ENCODE measurements at places on chromosomes 2 and 18. TPM values are rescaled to one million over a fixed set of nuclear protein-coding genes. Genes with fewer than 3 reads are reported as not detected.

SPP2 gene
- not detected for total RNA-seq

- H3K27me3 ChIP-seq: no peaks in the 10 kb centered on the region
- no peak overlapping the region for H3K27ac ChIP-seq
- DNase-seq: no peak
- H3K36me3 ChIP-seq: no peaks in the 10 kb centered on the region
- no peak overlapping the region for H3K4me3 ChIP-seq
These were observed 806.4 kb downstream of the TRIB2 start for GRCh38 chr2:13522917-13523821.

DNA sequence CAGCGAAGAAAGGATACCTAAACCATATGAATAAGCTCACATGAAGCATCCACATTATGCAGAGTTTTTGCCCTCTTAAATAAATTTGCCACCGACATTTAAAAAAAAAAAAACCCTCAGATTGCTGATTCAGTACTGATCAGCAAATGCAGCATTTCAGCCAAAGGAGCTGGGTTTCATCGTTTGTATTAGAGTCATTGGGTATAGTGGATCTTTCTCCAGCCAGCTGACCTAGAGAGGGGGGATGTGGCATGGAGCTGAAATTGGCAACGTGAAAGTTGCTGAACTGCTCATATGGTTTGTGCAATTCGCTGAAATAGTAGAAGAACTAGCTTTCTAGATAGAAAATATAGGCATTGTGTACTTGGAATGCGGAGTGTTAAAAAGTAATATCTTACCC is 73.5 kb upstream of the ZNF397 start:
- no peak for DNase-seq
- H3K36me3 ChIP-seq: no peaks in the 10 kb centered on the region
- H3K4me1 ChIP-seq: no peaks in the 10 kb centered on the region
- no peaks in the 10 kb centered on the region for H3K27me3 ChIP-seq

- no peaks in the 10 kb centered on the region for H3K4me1 ChIP-seq
- H3K27ac ChIP-seq: no peak overlapping the region
- H3K36me3 ChIP-seq: no peaks in the 10 kb centered on the region
- peak; percentile 8 for DNase-seq
These were observed 1053.5 kb upstream of the FAM98A start for GRCh38 chr2:34652636-34653035.

GRCh38 chr2:223914324-223914723 is 30.8 kb downstream of the WDFY1 start:
- 0 out of 3 replicates have a peak, but pooled peaks cover 2% of the 10 kb centered on the region for H3K36me3 ChIP-seq
- no peaks in the 10 kb centered on the region for H3K4me1 ChIP-seq
- H3K27me3 ChIP-seq: no peaks in the 10 kb centered on the region
- no peak overlapping the region for H3K4me3 ChIP-seq

PSD4 gene
- total RNA-seq: 54.0 TPM

DNA sequence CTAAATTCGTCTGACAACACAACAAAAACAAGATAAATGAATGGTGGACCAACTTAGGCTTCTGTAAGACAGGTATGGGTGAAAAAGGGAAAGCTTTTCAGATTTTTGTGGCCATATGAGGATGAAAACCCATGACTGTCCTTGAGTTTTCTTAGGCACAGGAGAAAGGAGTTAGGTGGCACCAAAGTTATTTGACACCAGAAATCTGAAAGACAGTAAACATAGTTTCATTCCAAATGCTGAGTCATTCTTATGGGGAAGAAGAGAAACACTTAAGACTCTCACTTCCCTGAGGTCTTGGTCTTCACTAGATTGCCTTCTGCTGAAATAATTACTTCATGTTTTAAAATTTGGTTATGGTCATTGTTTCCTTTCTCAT is 5.2 kb upstream of the GPD2 start:
- H3K4me3 ChIP-seq: no peak overlapping the region
- H3K4me1 ChIP-seq: peaks cover 7% of the 10 kb centered on the region
- H3K27me3 ChIP-seq: no peaks in the 10 kb centered on the region
- peak overlapping the region; percentile 69 for H3K27ac ChIP-seq
- H3K36me3 ChIP-seq: no peaks in the 10 kb centered on the region
- peak; percentile 68 for DNase-seq

DNA sequence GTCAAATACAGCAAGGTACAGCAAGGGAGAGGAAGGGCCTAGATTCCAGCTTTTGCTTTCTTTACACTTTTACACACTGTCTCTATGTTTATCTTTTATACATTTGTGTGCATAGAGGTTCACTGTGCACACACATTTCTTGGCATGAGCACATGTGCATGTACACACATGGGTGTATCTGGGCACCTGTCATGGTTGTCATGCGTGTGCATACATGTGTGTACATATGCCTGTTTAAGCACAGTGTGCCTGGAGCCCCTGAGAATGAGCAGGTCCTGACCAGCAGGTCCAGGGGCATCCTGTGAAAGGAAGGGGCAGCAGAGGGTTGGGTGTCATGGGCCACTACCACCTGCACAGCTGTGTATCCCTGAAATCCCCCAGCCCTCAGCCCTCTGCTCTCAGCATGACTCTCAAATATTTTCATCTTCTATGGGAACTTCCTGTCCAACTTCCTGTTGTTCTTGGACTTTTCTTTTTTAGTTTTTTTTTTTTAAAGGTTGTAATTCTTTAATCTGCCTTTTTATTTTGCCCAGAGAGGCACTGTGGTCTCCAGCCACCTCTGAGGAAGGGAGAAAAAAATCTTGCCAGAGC is 97.0 kb upstream of the EPAS1 start:
- H3K27ac ChIP-seq: no peak overlapping the region
- no peak overlapping the region for H3K4me3 ChIP-seq
- H3K4me1 ChIP-seq: peaks cover 11% of the 10 kb centered on the region
- H3K36me3 ChIP-seq: no peaks in the 10 kb centered on the region
- DNase-seq: no peak

TCF23 gene
- not detected for total RNA-seq

DNA sequence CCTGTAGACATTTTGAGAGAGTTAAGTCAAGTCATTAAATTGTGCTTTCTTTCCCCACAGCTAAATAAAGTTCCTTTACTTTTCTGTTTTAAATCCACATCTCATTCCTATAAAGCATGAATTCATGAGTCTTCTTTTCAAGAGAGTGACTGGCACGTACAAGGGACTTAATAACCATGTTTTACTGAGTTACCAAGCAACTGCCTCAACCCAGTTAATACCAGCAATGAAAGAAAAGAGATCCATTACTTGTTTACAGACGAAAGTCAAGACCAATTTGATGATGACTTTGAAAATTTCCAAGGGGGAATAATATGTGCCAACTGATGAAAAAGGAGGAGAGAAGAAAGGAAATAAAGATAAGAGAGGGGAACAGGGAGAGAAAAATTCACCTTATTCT is 1082.5 kb upstream of the GYPC start:
- no peaks in the 10 kb centered on the region for H3K36me3 ChIP-seq

ERICH2 gene
- 1.3 TPM for total RNA-seq

GRCh38 chr18:21110713-21111345 is 784 bp downstream of the ROCK1 start:
- peaks cover 7% of the 10 kb centered on the region for H3K4me1 ChIP-seq
- no peaks in the 10 kb centered on the region for H3K27me3 ChIP-seq
- H3K36me3 ChIP-seq: no peaks in the 10 kb centered on the region

GRCh38 chr2:150589681-150590080 is 102.2 kb upstream of the RND3 start:
- no peak for DNase-seq
- no peak overlapping the region for H3K4me3 ChIP-seq
- no peaks in the 10 kb centered on the region for H3K27me3 ChIP-seq
- H3K27ac ChIP-seq: no peak overlapping the region
- H3K36me3 ChIP-seq: no peaks in the 10 kb centered on the region

RAX gene
- total RNA-seq: not detected

- DNase-seq: no peak
- no peak overlapping the region for H3K4me3 ChIP-seq
- H3K36me3 ChIP-seq: no peaks in the 10 kb centered on the region
- H3K27me3 ChIP-seq: peaks cover 22% of the 10 kb centered on the region
These were observed 97.7 kb downstream of the CDCA7 start for GRCh38 chr2:173452416-173452815.

ATRAID gene
- 75.4 TPM for total RNA-seq

DNA sequence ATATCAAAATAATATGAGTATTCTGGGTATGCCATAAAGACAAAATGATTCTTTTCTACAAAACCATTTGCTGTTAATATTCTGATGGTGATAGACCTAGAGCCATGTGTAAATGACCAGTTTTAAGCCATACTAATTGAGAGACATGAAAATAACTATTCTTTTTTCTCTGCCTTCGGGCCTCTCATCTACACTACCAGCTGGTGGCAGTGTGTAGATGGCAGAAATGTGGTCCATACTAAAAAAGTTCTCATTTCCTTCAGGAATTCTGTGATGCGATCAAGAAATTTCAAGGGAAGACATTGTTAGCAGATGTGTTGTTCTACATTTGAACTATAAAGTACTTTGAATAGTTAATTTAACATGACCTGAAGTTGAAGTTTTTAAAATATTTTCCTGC is 485.2 kb downstream of the TRIB2 start:
- no peaks in the 10 kb centered on the region for H3K27me3 ChIP-seq
- H3K4me3 ChIP-seq: no peak overlapping the region
- H3K4me1 ChIP-seq: no peaks in the 10 kb centered on the region
